ENCODE measurements at places on chromosomes 13 and 19. TPM values are rescaled to one million over a fixed set of nuclear protein-coding genes. Genes with fewer than 3 reads are reported as not detected.

IL17D gene
- total RNA-seq = 1.6 TPM

SIN3B gene
- 20.1 TPM for total RNA-seq

TGFBR3L gene
- 1.7 TPM for total RNA-seq

CEACAM20 gene
- 0.08 TPM for total RNA-seq

TMIGD2 gene
- total RNA-seq = not detected

MEF2B gene
- 0.95 TPM for total RNA-seq

ZMYM2 gene
- total RNA-seq = 18.2 TPM

MIER2 gene
- 14.9 TPM for total RNA-seq

CYP2A7 gene
- not detected for total RNA-seq
